ENCODE measurements at places on chromosomes 12 and 14.

DNA sequence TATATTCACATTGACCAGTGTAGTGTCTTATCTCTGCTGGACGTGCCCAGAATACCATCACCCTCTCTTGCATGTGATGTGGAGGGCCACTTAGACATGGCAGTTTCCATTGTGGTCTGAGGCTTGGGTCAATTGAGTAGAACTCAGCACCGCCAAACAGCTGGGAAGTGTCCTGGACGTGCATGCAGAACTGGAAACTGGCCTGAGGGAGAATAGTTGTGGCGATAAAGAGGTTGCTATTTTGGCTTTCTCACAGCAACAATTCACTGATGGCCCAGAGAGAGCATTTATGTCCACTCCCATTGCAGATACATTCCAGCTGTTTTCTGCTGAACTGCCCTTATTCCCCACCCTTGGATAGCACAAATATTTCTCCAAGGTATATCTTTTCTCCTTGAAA, 210.1 kb upstream of the DAAM1 start:
- no peak for DNase-seq

- DNase-seq: no peak
Observed at GRCh38 chr14:97920201-97920600, 1123.0 kb downstream of the VRK1 start.

GRCh38 chr14:54420478-54421142, 20.6 kb downstream of the CNIH1 start:
- DNase-seq: no peak

GRCh38 chr12:19121449-19122018, 8.0 kb upstream of the PLEKHA5 start:
- no peak for DNase-seq

DNA sequence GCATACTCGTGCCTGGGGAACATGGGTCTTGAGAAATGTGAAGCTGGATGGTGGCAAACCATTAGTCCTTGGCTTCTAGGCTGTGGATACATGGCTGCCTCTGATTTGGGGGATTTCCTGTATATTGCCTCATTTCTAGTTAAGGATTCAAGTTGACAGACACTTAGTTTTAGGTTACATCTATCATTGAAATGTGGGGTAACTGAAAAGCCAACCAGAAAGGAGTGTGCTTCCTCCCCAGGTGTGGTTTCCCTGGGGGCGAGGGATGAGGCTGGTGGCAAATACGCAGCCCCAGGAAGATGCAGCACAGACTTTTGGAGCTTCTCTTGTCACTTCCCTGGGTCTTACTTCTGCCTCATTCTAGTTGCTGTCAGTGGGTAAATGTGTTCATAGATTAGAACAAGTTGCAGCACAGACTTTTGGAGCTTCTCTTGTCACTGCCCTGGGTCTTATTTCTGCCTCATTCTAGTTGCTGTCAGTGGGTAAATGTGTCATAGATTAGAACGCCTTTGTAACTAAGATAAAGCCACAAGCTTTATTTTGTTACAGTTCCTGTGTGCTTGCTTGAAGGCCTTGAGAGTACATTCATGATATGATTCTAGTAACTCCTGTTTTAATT, 85.1 kb downstream of the BORCS5 start:
- no peak for DNase-seq

- no peak for DNase-seq
Observed at GRCh38 chr14:71242237-71242748, 335.0 kb downstream of the PCNX1 start.

DNA sequence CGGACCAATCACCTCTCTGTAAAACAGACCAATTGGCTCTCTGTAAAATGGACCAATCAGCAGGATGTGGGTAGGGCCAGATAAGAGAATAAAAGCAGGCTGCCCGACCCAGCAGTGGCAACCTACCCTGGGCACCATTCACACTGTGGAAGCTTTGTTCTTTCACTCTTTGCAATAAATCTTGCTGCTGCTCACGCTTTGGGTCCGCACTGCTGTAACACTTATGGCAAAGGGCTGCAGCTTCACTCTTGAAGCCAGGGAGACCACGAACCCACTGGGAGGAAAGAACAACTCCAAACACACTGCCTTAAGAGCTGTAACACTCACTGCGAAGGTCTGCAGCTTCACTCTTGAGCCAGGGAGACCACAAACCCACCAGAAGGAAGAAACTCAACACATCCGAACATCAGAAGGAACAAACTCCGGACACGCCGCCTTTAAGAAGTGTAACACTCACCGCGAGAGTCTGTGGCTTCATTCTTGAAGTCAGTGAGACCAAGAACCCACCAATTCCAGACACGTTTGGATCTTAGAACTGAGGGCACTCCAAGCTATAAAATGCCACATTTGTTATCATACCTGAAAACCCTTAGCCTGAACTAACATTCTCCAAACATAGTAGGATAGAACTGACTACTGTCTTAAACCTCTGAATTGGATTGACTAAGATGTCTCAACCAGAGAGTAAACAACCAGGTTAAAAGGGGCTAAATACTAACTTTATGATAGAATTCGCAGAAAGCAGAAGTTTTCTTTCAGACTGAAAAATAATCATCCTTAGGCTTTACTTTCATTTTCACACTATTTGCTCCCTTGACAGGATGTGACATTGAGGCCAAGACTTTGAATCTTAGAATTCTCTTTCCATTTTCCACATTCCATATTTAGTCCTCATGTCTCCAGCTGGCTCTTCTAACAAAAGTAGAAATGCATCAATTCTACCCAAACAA, 33.6 kb downstream of the CDKL1 start:
- DNase-seq: no peak

DNA sequence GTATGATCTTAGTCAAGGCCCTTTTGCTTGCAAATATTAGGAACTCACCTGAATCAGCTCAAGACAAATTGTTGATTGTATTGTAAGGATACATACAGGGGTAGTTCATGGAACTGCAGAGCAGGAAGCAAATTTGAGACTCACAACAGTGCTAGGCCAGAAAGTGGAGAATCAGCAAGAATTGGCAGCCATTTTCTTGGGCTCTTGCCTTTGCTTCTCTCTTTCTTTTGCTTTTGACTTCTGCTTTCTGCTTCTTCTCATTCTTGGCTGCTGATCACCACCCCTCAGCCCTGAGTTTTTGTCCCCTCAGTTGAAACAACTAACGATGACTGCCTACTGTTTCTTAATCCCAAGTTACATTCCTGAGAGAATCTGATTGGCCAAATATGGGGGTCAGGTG, 34.8 kb downstream of the KCNK13 start:
- DNase-seq: no peak

- no peak for DNase-seq
Observed at GRCh38 chr12:94263905-94264561, 115.7 kb downstream of the PLXNC1 start.

- no peak for DNase-seq
Observed at GRCh38 chr12:34046570-34046969, 24.3 kb downstream of the ALG10 start.

DNA sequence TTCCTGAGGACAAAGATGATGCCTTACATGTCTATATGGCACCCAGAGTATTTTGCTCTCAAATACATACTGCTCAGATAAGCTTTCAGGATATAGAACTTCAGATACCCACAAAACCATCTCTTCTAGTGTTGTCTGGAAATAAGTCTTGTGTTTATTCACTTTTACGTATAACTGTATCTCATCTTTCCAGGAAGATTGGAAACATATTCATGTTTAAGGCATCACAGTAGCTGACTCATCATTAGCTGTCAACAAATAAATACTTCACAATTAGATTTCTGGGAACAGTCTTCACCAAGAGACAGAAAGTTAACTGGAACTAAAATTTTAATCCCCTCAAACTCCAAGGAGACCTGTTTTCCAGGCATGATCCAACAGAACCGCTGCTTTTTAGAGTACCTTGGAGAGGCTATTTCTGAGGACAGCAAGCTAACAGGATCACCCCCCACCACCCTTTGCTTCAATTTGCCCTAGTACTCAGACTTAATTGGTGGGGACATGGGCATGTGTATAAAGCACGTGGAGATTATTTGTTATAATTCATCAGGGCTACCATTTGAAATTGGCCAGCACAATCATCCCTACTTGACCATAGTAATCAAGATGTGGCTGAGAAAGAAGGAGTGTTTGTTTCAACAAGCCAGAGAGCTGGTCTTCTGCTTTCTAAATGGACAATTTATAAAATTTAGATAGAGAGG, 129.3 kb upstream of the HIF1A start:
- no peak for DNase-seq

GRCh38 chr14:95189367-95190132, 32.2 kb upstream of the DICER1 start:
- no peak for DNase-seq

- DNase-seq: no peak
Observed at GRCh38 chr14:104335611-104336010, 197.2 kb downstream of the KIF26A start.

DNA sequence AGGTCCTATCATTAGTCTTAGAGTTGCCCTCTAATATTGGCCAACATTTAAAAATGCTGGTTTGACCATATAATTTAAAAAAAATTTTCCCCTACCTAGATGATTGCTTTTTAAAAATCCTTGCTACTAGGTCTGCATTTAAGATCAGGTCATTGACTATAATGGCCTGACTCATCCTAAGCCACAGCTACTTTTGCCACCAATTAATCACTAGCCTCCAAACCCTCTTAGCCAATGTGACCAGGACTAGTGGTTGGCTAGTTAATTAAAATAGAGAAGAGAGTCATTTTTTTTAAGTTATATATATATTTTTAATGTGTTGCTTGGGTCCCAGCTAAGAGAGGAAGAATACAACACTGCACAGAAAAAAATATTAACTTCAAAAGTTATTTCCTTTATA, 57.5 kb downstream of the SOS2 start:
- no peak for DNase-seq

GRCh38 chr14:105470350-105471296, 4.0 kb upstream of the CRIP2 start:
- peak; percentile 75 for DNase-seq

DNA sequence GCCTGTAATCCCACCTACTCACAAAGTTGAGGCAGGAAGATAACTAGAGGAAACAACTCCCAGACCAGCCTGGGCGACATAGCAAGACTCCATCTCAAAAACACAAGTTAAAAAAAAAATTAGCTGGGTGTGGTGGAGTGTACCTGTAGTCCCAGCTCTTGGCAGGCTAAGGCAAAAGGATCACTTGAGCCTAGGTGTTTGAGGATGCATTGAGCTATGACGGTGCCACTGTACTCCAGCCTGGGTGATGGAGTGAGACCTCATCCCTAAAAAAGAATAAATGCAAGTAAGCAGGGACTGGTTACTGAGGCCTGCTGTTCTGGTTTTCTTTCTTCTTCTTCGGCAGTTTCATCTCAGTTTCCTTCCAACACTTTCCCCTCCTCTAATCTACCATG, 7.4 kb downstream of the PTPN21 start:
- DNase-seq: no peak

DNA sequence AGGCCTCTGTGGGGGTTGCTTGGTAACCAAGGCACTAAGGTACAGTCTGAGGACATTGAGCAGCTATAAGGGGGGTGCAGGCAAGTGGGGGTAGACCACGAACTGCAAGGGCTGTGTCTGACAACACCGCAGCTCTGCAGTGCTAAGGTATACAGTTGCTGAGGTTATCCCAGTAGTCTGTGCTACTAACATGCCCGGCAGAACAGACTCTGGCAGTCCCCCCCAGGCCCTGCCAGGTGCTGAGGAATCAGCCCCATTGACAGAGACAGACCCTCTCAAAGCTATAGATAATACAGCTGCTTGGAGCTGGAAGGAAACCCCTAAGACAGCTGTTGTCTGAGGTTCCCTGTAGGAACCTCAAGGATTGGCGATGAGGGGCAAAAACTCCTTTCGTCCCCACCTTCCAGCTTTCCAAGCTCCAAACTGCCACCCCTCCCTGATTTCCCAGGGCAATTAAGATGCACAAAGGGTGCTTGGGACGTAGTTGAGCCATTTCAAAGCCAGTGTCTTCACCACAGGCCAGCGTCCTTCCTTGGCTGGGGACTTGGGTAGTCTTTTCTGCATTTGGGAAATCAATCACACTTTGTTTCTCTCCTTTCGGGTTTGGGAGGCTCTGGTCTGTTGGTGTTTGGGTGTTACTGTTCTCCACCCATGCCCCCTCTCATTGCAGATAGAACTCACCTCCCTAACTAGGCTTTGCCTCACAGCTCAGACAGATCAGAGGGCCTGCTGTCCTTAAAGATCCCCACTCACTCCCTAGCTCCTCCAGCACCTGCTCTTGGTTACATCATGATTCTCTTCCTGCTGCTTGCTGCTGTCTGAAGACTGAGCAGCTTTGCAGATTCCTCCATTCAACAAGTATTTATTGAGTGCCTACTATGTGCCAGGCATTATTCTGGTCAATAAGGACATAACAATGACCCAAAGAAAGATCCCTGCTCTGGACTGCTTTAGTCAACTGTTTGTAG, 2.0 kb upstream of the MYH7 start:
- no peak for DNase-seq

DNA sequence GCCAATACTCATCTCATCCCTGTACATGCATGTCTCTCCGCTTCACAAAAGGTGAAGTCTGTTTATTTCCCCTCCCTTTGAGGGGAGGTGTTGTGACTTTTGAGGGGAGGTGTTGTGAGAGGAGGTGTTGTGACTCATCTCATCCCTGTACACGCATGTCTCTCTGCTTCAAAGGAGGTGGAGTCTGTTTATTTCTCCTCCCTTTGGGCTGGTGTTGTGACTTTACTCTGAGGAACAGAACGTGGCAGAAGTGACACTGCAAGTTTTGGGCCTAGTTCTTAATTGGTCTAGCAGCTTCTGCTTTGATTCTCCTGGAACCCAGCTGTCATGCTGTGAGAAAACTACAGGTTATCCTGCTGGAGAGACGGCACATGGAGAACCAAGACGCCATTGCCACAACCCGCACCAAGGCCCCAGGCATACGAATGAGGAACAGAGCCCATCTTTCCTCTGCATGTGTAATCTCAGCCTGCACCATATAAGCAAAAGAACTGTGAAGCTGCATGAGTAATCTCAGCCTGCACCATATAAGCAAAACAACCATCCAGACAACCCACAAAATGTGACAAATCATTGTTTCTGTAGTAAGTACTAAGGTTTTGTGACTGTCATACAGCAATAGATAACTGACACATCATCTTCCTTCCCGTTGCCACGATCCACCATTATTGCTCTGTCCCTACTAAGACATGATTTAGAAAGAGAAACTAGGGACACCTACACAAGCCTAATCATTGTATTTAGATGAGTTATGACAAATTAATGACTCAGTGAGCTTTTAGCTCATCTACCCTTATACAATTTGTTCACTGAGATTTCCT, 30.0 kb downstream of the GALNT4 start:
- no peak for DNase-seq

DNA sequence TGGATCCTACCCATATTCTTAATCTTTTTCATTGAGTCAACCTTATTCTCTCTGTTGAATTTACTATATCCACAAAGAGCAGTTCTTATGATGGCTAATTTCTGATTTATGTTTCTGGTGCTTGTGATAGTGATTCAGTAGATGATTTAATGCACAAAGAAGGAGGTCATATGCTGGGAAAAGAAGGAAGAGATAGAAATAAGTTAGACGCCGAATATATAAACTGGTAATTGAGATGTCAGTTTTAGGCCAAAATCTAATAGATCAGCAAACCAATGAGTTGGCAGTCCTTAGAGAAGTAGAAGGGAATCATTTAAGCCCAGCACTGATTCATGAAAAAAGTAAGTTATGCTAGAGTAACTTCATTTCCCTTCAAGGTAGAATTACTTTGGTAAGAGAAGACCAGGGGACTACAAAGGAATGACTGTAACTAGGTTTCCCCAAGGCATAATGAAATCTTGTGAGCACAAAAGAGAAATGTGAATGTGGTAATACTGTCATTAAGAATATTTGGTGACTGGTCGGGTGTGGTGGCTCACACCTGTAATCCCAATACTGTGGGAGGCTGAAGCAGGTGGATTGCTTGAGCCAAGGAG, 132.4 kb downstream of the TGFB3 start:
- DNase-seq: no peak

GRCh38 chr14:67532998-67533753, at the start of gene PLEKHH1:
Gene PLEKHH1, plus strand, starts transcription at chr14:67533290. Its CDS starts 8,578 bp downstream, at chr14:67541868.
- peak; percentile 17 for DNase-seq

- no peak for DNase-seq
Observed at GRCh38 chr14:40847480-40847879, 759.2 kb upstream of the LRFN5 start.
